ENCODE measurements at places on chromosomes 2 and 18.

- no peak for DNase-seq
These were observed 12.9 kb upstream of the MRO start for GRCh38 chr18:50832754-50833153.

- DNase-seq, result no peak
These were observed 48.9 kb upstream of the ITGAV start for GRCh38 chr2:186540941-186541340.

DNA sequence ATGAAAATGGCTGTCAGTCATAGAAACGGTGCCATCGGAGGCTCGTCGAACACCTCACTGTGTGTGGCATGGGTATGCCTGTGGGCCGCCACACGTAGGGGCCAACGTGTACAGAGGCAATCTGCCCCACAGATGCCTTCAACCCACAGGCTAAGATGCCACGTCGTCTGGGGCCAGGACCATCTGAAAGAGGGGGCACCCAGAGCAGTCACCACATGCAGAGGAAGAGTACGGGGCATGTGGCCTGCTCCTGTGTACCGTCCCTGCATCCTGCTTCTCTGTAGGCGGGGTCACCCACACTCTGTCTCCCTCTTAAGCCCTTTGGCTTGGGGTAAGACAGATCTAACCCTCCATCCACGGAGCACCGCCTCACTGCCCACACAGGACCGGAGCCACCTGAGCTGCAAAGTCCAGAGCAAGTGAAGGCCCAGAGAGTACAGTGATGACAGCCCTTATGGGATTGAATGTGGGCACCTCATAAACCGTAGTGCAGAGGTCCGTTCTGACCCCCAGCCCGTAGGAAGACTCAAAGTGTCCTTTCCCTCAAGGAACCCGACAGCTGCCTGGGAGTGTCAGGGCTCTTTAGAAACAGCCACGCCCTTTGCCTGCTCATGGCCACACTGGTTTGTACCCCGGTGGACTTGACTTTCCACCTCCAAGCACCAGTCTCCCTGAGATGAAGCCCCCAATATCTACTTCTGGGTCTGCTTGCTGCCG is 66.2 kb downstream of the TWIST2 start:
- no peak for DNase-seq

DNA sequence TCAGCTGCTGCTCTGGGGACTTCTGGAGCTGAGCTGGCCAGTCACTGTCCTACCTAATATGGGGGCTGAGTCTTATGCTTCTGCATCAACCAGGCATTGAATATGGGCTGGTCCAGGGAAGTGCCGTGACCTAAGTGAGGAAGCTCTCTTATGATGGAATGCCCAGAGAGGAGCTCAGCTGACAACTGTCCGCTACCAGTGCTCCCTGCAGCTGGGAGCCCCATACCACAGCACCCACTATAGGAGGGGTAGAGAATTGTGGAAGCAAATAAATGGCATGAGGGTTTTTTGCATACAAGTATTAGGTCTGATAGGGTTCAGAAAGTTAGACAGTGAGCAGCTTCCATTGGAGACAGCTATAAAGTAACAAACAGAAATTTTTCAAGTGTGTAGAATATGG is 4.5 kb downstream of the TIMM21 start:
- no peak for DNase-seq

GRCh38 chr18:36665952-36666351 is 162.8 kb downstream of the TPGS2 start:
- DNase-seq, result no peak

- DNase-seq, result no peak
These were observed 23.1 kb downstream of the LPIN1 start for GRCh38 chr2:11769516-11769915.

- DNase-seq, result no peak
These were observed 250.6 kb downstream of the SMAD2 start for GRCh38 chr18:47679864-47680263.

DNA sequence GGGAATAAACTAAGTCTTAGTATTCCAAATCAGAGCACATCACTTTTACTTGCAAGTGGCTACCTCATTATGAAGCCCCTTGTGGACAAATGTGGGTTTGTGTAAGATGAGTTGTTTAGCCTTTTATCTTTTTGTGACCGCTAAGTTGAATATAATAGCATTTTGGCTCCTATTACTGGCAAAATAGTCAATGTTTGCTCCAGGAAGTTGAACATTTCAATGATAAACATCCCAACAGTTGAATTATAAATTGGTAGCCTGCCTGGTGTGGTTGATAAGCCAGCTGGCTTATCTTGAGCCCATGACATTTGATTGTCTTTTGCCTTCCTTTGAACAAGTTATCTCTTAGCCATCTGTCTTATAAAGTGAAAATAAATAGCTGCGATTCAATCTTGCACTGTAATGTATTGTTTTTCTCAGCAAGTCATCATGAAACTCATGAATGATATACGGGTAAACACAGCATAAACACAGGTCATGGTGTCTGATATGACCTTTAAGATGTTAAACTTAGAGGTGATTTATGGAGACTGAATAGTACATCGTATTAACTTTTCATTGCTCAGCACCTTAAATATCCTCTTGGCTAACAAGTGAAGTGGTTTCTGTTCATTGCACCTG is 338.4 kb downstream of the SOCS6 start:
- no peak for DNase-seq

DNA sequence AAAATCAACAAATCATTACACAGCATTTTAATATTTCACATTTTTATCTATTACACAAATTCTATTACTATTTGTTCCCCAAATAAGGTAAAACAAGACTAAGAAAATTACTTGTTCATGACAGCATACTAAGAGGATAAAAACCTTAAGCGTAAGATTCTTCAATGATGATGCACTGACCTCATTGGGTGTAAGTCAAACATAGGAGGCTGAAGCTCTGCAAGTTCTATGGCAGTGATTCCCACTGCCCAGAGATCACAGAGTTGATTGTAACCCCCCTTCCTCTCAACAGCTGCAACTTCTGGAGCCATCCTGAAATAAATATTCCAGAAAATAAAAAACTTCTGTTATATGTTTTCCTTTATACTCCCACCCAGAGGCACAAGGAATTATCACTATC is 82.2 kb upstream of the CDKL4 start:
- no peak for DNase-seq

GRCh38 chr2:44707945-44708660 is 233.4 kb upstream of the SIX3 start:
- DNase-seq, result no peak

DNA sequence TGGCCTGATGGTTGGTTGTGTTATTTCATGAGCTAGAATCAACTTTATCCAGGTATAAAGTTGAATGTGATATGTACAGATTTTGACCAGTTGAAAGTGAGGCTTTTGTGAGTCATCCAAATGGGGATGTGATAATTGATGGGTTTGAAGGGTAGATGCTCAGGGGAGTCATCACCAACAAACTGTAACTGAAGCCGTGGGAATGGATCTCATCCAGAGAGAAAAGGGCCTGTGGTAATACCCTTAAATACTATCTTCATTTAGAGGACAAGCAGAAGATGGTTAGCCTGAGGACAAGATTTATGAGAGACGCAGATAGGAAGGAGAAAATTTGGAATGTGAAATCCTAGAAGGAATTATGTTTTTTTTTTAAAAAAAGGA is 90.5 kb upstream of the MYO3B start:
- DNase-seq, result no peak

GRCh38 chr18:73316513-73316912 is 448.7 kb upstream of the NETO1 start:
- DNase-seq, result no peak

DNA sequence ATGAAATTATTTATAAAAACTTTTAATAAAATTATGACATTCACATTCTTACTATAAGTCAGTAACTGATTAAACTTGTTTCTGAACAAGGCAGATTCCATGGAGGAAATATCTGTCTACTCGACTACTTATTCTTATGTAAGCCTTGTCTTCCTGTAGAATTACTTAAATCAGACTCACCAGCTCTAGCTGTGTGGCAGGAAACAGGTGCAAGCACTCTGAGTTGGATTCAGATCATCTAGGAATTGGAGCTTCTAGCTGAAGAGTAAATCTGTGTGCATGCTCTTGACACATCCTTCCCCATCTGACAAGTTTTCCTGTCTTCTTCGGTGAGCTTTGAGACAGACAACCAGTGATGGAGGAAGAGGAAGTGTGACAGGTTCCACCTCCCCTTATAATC is 284.7 kb downstream of the TRIB2 start:
- no peak for DNase-seq

DNA sequence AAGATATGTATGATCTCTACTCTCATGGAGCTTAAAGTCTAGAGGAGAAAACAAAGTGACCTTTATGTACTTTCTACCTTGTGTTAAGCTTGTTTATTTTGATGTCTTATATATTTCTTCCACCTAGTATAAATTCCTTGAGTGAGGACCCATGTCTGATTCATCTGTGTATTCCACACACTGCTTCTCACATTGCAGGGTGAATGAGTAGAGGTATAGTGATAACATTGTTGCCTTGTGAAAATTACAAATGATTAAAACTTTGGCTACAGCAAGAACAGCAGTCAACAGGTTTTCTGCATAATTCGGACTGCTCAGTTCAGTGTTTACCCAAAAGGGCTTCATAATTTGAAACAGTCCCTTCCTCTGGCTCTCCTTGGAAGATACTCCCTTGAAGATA is 36.3 kb downstream of the AOX1 start:
- DNase-seq, result no peak

DNA sequence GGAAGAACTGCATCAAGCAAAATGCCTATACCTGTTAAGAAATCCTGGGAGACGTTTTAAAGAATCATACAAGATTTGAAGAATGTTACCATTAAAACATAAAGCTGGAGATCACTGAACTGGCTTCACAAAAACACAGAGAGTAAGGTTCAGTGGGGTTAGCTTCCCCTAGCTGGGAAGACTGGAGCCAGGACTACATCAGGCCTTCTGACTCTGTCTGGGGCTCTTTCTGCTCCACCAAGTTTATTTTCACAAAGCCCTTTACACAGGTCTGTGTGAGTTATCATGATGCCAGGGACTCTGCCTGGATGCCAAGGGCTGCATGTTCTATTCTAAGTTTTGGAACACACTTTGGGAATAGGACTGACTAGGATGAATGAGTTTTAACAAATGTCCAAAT is 47.3 kb upstream of the DNER start:
- DNase-seq, result no peak

DNA sequence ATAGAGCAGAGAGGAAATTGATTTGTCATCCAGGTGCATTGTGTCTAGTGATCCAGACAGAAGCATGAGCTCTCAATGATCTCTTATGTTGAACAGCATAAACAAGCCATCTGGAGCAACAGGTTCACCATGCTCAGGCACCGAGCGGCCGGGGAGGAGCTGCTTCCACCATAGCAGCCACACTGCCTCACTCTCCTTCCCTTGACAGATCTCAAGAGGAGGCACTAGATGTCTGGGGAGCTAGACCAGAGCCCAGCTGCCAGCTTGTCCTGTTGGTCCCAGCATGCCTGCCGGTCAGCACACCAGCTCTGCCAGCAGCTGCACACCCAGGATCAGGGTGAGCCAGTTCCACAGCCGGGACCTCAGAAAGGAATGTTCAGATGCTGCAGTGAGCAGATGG is 17.5 kb upstream of the LONRF2 start:
- DNase-seq, result no peak

DNA sequence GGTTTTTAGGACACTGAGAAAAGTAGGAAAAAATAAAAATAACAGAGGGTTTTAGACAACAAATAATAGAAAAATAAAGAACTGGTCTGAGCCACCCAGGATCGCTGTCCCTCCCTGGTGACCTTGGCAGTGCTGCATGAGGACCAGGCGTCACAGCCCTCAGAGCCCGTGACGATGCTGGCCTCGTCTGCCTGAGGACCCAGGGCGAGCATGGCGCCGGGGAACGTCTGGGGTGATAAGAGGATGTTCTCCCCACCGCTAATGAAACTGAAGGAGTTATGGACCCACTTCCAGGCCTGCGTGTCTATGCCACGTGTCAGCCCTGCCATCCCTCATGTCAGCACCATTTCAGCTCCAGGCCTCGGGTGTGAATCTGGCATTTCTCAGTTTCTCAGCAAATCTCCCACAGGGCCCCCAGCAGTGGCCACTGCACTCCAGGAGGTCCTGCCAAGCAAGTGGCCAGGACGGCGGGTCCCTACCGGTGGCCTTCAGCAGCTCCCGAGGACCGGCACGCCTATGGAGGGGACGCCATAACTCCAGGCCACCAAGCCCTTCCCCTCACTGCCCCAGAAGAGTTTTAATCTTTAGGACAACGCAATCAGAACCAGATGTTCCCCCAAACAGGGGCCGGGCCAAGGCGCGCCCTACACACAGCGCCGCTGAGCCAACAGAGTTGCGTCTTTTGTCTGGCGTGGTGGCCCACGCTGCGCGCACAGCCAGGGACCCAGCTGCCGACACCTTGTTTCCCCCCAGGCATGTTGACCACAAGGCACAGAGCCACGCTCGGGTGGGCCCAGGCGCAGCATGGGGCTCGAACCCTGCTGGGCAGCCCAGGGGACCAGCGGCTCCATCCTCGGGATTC is 179.7 kb downstream of the TWIST2 start:
- no peak for DNase-seq

GRCh38 chr2:204436230-204436629 is 109.0 kb upstream of the PARD3B start:
- DNase-seq, result no peak

GRCh38 chr2:137155356-137156104 is 390.2 kb downstream of the THSD7B start:
- no peak for DNase-seq

DNA sequence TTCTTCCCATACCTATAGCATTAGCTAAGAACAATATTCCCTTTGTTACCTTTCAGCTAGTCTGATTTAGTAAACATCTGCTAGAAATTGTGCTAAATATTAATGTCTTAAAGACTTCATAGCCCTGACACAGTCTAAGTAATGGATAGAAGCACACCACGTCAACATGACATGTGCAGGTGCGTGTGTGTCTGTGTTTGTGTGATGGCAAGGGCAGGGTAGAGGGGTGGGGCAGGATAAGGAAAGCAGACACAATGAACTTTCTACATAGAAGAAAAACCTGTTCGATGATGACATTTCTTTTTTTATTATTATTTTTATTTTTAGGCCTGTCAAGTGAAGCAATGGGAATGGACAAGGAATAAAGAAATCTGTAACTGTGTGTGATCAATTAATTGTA is 223.3 kb downstream of the NOL4 start:
- DNase-seq, result no peak

GRCh38 chr2:3294069-3294468 is 83.5 kb downstream of the EIPR1 start:
- no peak for DNase-seq
